Effector memory CD8-positive, alpha-beta T cell (primary cell): ENCODE measurements at places on chromosomes 5 and 9.

DNA sequence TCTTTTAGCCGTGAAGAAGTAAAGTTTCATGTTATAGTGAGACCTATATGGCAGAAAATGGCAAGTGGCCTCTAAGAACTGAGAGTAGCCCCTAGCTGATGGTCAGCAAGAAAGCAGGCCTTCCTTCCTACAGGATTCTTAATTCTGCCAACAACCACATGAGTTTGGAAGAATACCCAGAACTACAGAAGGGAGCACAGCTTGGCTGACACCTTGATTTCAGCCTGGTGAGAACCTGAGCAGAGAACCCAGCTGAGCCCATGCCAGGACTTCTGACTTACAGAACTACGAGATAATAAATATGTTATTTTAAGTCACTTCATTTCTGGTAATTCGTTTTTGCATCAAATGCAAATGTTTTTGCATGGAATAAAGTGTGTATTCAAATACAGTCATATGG, 5.9 kb upstream of the FBXL17 start:
- no peak overlapping the region for H3K27ac ChIP-seq
- H3K36me3 ChIP-seq, result peaks cover 1% of the 10 kb centered on the region
- H3K4me3 ChIP-seq, result no peak overlapping the region

GRCh38 chr5:75051217-75051751, 1.1 kb downstream of the GCNT4 start:
- H3K27me3 ChIP-seq, result peaks cover 8% of the 10 kb centered on the region
- H3K4me1 ChIP-seq, result peaks cover 65% of the 10 kb centered on the region
- peak overlapping the region; percentile 36 for H3K27ac ChIP-seq
- peak overlapping the region; percentile 92 for H3K4me3 ChIP-seq
- peak; percentile 15 for DNase-seq

GRCh38 chr5:96807075-96807654, 580 bp downstream of the ERAP1 start:
- peak overlapping the region; percentile 98 for H3K4me3 ChIP-seq
- DNase-seq, result peak; percentile 52
- peaks cover 50% of the 10 kb centered on the region for H3K4me1 ChIP-seq
- H3K27ac ChIP-seq, result peak overlapping the region; percentile 100
- H3K36me3 ChIP-seq, result peaks cover 60% of the 10 kb centered on the region
- H3K27me3 ChIP-seq, result no peaks in the 10 kb centered on the region

DNA sequence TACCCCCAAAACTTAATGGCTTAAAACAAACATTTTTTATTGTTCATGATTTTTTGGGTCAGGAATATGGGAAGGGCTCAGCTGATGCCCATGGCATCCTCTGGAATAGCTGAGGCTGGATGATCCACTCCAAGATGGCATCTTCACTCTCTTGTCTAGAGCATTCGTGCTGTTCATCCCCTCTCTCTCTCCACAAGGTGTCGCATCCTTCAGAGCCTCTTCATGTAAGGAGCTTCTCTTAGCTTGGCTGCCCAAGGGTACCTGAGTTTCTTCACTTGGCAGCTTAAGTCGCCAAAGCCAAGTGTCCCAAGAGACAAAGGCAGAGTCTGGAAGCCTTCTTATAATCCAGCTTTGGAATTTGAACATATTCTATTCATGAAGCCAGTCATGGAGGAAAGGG, 294.7 kb downstream of the CHSY3 start:
- H3K4me3 ChIP-seq, result no peak overlapping the region
- H3K36me3 ChIP-seq, result no peaks in the 10 kb centered on the region
- peaks cover 9% of the 10 kb centered on the region for H3K27me3 ChIP-seq
- H3K27ac ChIP-seq, result no peak overlapping the region
- no peaks in the 10 kb centered on the region for H3K4me1 ChIP-seq

GRCh38 chr5:56466136-56466816, 233.1 kb upstream of the ANKRD55 start:
- no peak for DNase-seq
- no peaks in the 10 kb centered on the region for H3K36me3 ChIP-seq
- H3K27me3 ChIP-seq, result peaks cover 18% of the 10 kb centered on the region
- no peaks in the 10 kb centered on the region for H3K4me1 ChIP-seq

DNA sequence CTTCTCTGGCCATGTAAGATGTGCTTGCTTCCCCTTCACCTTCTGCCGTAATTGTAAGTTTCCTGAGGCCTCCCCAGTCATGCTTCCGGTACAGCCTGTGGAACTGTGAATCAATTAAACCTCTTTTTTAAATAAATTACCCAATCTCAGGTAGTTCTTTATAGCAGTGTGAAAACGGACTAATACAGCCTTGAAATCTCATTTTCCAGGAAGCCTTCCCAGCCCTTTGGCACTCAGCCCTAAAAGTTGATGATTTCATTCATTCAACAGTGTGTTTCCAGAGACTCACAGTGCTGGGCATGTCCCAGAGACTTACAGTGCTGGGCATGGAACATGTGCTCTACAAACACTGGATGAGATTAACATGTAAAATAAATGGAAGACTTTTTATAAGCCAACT, 135.8 kb downstream of the DCP2 start:
- DNase-seq, result no peak
- H3K27me3 ChIP-seq, result no peaks in the 10 kb centered on the region
- no peaks in the 10 kb centered on the region for H3K36me3 ChIP-seq
- H3K27ac ChIP-seq, result no peak overlapping the region

DNA sequence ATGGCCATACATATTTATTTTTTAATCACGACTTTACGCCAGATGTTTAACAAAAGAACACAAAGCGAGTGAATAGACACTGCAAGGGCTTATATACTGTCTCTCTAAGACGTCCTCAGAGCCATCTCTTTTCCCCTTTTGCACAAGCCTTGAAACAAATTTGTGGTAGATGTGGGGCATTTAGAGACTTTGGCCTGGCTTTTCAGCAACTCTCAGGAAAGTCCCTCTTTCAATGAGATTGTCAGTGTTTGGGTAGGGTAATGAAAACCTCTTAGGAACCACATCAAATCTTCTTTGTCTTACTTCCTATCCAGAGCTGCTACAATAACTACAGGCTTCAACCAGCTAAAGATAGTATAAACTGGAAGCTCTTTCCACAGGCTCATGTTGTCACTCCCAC, 380.0 kb downstream of the ANXA1 start:
- H3K27me3 ChIP-seq, result no peaks in the 10 kb centered on the region
- H3K36me3 ChIP-seq, result no peaks in the 10 kb centered on the region
- DNase-seq, result no peak

DNA sequence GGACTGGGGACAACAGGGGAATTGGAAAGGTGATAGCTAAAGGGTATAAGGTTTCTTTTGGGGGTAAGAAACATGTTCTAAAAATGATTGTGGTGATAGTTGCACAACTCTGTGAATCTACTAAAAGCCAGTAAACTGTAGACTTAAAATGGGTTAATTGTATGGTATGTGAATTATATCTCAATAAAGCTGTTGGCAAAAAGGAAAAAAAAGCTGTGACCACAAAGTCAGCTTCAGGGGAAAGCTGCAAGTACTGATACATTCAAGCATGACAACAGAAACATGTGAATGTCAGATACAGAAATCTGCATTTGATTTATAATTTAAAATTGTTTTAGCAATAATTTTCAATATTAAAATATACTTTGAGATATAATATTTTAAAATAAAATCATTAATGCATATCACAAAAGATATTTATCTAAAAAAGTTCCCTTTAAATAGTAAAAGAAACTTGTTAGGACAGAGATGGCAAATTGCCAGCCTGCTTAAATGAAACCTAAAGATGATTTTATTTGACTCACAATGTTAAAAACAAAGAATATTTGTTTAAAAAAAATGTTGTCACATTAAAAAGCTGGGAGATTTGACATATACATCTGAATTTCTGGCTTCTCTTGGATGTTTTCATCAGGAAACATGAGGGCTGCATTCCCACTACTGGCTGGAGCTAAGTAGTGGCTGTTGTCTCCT, 66.0 kb downstream of the TBCA start:
- no peak overlapping the region for H3K27ac ChIP-seq
- no peak overlapping the region for H3K4me3 ChIP-seq
- peaks cover 21% of the 10 kb centered on the region for H3K36me3 ChIP-seq
- H3K4me1 ChIP-seq, result peaks cover 15% of the 10 kb centered on the region
- no peaks in the 10 kb centered on the region for H3K27me3 ChIP-seq

GRCh38 chr5:170638454-170639220, 134.8 kb downstream of the KCNIP1 start:
- H3K4me1 ChIP-seq, result peaks cover 10% of the 10 kb centered on the region
- H3K27ac ChIP-seq, result no peak overlapping the region
- H3K27me3 ChIP-seq, result no peaks in the 10 kb centered on the region
- peak; percentile 36 for DNase-seq

- no peaks in the 10 kb centered on the region for H3K27me3 ChIP-seq
- peaks cover 69% of the 10 kb centered on the region for H3K4me1 ChIP-seq
- peak overlapping the region; percentile 95 for H3K27ac ChIP-seq
- peaks cover 60% of the 10 kb centered on the region for H3K36me3 ChIP-seq
- DNase-seq, result no peak
These were observed 83.0 kb downstream of the RGS3 start for GRCh38 chr9:113546566-113546965.

GRCh38 chr5:150500905-150501304, 7.0 kb upstream of the NDST1 start:
- peaks cover 3% of the 10 kb centered on the region for H3K4me1 ChIP-seq
- H3K27ac ChIP-seq, result no peak overlapping the region
- no peak overlapping the region for H3K4me3 ChIP-seq
- no peak for DNase-seq
- H3K36me3 ChIP-seq, result peaks cover 4% of the 10 kb centered on the region

DNA sequence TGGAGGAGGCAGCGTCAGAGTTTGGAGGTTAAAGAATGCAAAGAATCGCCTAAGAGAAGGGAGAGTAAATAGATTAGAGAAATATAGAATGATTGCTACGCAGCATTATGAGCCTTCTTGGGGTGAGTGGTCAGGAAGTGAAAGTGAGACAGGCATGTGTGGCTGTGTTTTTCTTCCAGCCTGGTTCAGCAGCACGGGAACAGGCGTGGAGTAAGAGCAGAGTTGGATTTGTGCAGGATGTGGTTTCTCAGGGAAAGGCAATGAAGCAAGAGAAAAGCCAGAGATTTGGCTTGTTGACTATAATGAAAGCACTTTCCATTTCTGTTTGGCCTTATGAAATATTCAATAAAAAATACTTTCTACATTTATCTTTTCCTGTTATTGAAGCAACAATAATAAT, 34.3 kb upstream of the FRMD3 start:
- no peak overlapping the region for H3K4me3 ChIP-seq
- H3K4me1 ChIP-seq, result no peaks in the 10 kb centered on the region
- no peaks in the 10 kb centered on the region for H3K27me3 ChIP-seq

DNA sequence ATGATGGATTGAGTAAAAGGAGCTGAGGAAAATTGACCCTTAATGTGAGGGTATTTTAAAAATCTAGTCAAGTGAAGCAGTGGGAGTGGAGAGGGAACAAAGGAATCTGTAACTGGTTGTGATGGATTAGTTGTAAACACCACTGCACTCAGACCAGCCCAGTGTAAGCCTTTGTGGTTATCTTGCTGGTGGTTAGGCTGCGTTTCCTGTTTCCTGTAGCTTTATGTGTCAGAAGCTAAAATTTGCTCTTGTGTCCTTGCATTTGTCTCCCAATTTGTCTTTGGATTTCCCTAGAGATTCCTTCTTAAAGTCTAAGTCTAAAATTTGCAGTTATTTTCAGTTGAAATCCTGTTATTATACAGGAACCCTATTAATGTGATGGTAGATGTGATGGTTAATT, 6.3 kb downstream of the IFNA21 start:
- peak overlapping the region; percentile 75 for H3K4me3 ChIP-seq
- DNase-seq, result peak; percentile 17
- H3K36me3 ChIP-seq, result no peaks in the 10 kb centered on the region
- no peaks in the 10 kb centered on the region for H3K27me3 ChIP-seq
- H3K4me1 ChIP-seq, result peaks cover 49% of the 10 kb centered on the region
- peak overlapping the region; percentile 5 for H3K27ac ChIP-seq

DNA sequence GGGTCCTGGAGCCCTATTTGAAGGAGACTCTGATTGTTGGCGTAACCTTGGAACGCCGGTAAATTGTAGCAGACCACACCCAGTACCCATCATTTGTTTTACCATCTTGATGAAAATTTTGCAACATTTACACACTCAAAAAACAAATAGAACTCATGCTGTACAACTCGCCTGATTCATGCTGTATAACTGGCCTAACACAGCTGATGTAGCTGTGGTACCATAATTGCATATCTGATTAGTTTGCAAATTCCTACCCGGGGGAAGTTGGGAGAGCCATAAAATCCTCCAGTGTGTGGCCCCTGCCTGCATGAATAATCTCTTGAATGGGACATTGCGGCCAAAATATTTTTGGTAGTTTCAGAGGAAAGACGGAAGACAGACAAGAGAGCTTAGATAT, 9.7 kb downstream of the NIPAL4 start:
- peaks cover under 1% of the 10 kb centered on the region for H3K4me1 ChIP-seq
- no peak overlapping the region for H3K4me3 ChIP-seq
- H3K36me3 ChIP-seq, result peaks cover 2% of the 10 kb centered on the region
- H3K27me3 ChIP-seq, result no peaks in the 10 kb centered on the region
- H3K27ac ChIP-seq, result no peak overlapping the region
- DNase-seq, result no peak

DNA sequence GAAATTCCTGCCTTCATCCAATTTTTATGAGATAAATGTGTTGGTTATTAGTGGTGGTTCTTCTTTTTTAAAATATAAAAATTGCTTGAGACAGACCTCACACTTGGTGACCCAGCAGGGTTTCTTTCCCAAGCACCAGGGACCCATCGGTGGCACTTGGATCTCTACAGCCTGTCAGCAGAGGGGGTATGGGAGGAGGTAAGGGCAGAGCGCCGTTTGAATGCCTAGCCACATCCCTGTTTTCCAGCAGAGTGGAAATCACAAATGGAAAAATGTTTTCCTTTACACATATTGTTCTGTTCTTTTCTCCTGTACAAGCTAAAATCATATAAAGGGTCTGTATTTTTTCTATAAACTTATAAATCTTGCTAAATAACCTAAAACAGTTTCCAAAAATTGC, 248.0 kb downstream of the NR3C1 start:
- H3K27ac ChIP-seq, result peak overlapping the region; percentile 64
- H3K4me1 ChIP-seq, result peaks cover 13% of the 10 kb centered on the region
- H3K4me3 ChIP-seq, result no peak overlapping the region
- DNase-seq, result no peak
- H3K36me3 ChIP-seq, result peaks cover 11% of the 10 kb centered on the region

GRCh38 chr5:68538814-68539420, 323.4 kb downstream of the PIK3R1 start:
- peaks cover 53% of the 10 kb centered on the region for H3K27me3 ChIP-seq
- no peaks in the 10 kb centered on the region for H3K36me3 ChIP-seq
- H3K4me3 ChIP-seq, result no peak overlapping the region
- H3K27ac ChIP-seq, result no peak overlapping the region

- no peak overlapping the region for H3K4me3 ChIP-seq
- no peak overlapping the region for H3K27ac ChIP-seq
- no peak for DNase-seq
- H3K27me3 ChIP-seq, result no peaks in the 10 kb centered on the region
These were observed 14.6 kb downstream of the CLPTM1L start for GRCh38 chr5:1330146-1330846.

DNA sequence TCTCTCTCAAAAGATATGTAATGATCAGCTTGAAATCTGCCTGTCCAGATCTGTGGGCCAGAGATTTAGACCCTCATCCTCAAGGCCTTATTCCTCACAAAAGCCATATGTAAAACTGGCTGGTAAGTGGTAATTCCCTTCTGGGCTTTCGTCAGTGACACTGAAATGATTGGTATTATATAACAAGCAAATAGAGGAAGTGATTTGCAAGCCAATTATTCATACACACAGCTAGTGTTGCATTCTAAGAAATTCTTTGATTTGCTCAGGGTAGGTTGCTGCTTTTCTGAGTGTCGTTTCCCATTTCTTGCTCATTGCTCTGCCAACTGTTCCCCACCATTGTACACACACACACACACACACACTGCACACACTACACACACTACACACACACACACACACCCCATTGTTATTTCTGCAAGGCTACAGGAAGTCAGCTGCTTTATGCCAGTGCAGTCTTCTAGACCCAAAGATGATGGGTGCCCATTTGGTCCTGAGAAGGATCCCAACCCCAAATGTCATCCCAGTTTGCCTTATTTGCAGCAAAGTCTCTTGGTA, 76.8 kb downstream of the PRLR start:
- no peak overlapping the region for H3K27ac ChIP-seq
- no peak for DNase-seq
- H3K36me3 ChIP-seq, result no peaks in the 10 kb centered on the region
- H3K27me3 ChIP-seq, result peaks cover 9% of the 10 kb centered on the region
